ENCODE measurements at places on chromosomes 2 and 18.

- no peak for DNase-seq
Measured at GRCh38 chr2:37615804-37616676, 55.4 kb downstream of the CDC42EP3 start.

DNA sequence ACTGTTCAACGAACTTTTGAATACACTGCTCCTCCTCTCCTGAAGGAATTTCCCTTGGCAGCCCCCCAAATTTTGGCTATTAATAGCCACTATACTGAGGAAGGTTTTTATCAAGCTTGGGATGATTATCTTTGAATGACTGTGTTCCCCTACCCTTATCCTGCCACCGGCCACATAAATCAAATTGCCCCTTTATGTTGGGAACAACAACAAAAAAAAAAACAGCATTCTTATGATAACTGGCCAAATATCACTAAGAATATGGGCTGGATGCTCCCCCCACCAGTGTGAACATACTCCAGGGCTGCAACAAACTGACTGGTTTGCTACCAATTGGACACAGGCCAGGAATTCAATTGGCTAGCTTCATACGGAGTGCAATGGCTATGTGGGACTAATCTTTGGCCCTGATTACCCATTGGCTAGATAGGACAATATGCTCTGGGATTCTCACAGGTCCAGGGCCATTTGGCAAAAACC, 20.6 kb downstream of the DUSP11 start:
- no peak for DNase-seq

DNA sequence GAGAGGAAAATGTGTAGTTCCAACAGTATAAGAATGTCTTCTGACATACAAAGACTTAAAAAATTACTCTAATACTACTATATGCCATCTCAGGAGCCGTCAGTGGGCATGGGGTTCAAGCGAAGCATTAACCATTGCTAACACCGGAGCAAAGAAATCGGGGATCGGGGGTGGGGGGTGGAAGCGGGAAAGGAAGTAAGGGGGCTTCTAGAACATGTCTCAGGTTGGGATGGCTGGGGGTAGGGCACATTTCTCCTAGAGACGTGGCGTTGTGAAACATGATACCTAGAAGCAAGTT, 702 bp downstream of the LMAN1 start:
- DNase-seq, result no peak

DNA sequence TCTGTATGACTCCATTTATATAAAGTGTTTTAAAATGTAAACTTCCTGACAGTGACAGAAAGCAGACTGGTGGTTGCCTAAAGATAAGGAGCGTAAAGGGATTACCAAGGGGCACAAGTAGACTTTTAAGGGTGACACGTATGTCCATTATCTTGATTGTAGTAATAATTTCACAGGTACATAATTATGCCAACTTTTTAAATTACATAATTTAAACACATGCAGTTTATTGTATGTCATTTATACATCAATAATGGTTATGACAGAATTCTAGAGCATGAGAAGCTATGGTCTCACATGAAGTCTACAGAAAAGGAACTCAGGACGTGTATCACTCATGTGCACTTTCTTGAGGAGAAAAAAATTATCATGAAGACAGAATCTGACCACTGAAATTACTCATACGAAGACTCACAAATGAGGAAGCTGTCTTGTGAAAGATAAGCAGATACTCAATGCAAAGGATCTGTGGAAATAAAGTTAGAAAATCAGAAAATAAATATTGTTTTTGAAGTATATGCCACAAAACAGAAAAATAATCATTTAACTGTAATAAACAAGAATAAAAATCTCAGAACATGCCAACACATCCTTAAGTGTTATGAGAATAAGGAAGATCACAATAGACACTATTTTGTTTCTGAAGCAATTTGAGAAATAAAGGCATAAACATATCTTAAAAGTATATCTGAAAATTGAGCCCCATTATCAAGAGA, 84.4 kb downstream of the TMEM131 start:
- DNase-seq, result no peak

GRCh38 chr2:120517751-120518469, 172.0 kb downstream of the INHBB start:
- no peak for DNase-seq

- DNase-seq, result no peak
Measured at GRCh38 chr2:36561237-36561944, 36.6 kb downstream of the FEZ2 start.

DNA sequence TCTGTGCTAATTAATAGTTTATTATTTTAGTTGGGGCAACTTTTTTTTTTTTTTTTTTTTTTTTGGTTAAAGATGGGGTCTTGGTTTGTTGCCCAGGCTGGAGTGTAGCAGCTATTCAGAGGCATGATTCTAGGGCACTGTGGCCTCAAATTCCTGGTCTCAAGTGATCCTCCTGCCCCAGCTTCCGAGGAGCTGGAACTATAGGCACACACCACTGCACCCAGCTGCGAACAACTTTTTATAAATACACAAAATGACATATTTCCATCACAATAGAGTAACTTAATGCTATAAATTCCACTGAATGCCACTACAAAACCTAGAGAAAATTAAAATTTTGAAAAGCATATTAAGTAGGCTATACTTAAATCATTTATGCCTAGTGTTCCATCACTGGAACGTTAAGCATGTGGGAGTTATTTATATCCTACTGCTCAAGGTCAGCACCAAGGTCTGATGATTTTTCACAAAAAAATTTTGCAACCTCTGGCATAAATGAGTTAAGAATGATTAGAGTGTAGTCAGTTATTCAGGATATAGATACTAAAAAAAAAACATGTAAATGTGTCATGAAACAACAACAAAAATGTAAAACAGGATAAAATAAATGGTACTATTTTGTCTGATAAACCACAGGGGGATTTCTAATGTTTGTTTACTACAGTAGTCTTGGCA, 46.8 kb downstream of the GFPT1 start:
- no peak for DNase-seq

GRCh38 chr18:59446012-59446411, 86.9 kb upstream of the LMAN1 start:
- no peak for DNase-seq

GRCh38 chr2:119156891-119157773, 1.4 kb downstream of the C1QL2 start:
- no peak for DNase-seq

DNA sequence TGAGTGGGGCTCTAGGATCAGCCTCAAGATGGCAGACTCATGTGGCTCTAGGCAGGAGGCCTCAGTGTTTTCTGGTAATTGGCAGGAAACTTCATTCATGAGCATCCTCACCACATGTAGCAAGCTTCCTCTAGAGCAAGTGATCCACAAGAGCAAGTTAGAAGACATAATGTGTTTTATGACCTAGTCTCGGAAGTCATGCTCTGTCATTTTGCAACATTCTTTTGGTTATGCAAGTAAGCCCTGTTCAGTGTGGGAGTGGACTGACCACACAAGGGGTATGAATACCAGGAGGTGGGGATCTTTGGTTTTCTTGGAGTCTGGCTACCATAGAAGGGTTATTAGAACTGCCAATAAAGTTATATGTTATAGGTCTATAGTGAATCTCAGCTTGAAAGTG, 66.8 kb upstream of the STK39 start:
- no peak for DNase-seq

- peak; percentile 0 for DNase-seq
Measured at GRCh38 chr2:4762951-4763376, 929.2 kb upstream of the SOX11 start.

- DNase-seq, result no peak
Measured at GRCh38 chr2:162242586-162243280, 512 bp downstream of the FAP start.

GRCh38 chr2:54724560-54725342, 1.3 kb downstream of the EML6 start:
- no peak for DNase-seq

DNA sequence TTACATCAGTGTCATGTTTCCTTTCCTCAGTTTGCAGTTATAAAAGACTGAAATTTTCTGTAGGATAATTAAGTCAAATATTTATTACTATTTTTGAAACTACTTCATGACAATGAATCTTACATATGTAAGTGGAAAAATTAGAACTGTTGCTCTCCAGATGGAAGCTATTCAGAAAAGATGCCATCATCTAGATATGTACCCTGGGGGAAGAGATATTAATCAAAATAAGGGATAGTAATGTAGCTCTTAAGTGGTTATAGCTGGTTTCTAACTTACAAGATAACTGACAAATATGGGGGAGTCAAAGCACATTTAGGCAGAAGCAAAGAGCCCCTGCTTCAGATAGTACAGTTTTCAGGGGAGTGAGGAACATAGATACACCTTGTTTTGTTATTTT, 38.1 kb upstream of the PAX3 start:
- DNase-seq, result no peak

DNA sequence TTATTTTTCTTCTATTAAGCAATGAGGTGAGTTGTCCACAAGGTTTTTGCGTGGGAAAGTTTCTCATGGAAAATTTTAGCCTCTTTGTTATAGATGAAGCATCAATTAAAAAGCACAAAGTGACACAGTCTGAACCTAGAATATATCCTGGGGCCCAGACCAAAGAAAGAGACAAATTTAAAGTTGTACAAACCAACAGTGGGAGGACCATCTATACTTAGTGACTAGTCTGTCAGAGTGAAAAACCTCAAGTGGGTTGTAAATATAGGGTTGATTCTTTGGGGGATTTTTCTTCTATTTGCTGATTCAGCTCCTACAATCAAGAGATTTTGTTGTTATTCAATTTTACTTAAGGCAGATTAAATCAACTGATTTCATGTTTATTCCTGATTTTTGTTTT, 256.2 kb downstream of the SATB2 start:
- no peak for DNase-seq

GRCh38 chr2:148812306-148812705, 62.7 kb upstream of the KIF5C start:
- DNase-seq, result no peak

GRCh38 chr2:121372721-121373353, 87.8 kb upstream of the TFCP2L1 start:
- DNase-seq, result no peak

DNA sequence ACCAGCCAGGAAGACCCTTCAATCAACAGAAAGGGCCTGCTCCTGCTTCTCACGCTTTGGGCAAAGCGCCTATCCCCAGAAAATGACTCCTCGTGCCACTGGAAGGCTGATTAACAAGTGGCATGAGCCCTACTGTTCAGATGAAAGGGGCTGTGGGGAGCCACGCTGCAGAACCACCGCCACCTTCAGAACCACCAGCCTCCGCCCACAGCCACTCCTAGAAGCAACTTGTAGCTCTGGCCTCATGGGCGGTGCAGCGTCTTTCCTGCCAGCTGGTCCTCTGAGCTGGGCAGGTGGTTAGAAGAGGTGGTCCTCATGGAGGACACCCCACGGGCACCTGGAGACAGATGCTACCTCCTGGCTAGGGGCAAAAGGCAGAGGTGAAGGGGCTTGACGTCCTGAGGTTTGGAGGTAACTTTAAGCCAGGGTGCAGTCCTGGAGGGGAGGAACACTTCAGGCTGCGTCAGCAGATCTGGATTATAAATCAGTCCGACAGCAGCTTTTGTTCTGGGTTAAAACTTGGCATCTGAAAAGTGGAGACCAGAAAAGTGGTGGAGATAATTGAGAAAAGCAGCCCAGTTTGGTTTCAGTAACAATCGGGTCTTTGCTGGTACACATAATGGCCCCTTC, 861 bp upstream of the SEMA4C start:
- no peak for DNase-seq

GRCh38 chr2:162125138-162125537, 26.9 kb downstream of the GCG start:
- DNase-seq, result no peak

DNA sequence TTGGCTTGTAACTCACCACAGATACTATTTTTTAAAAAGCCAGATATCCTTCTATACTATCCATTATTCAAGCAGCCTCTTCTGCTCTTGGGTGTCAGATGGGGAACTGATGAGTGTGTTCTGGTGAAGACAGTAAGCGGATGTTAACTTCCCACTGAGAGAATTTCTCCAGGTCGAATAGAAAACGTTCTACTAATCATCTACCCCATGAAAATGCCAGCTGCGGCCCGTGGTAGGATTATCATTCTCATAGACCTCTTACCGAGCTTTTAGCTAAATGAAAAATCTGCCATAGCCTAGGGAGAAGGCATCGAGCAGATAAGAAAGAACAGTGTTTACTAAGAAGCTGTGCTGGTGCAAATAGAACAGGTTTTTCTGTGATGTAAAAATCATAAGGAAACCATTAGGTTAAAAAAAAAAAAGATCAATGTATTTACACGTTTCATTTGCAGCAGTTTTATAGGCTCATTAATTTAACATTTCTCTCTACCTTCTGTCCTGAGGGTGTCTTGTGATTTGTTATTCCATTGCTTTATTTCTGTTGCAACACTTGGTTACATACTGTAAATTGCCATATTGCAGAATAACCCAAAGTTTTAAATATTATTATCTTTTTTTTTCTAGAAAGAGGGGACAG, 1521.5 kb upstream of the ZEB2 start:
- no peak for DNase-seq

DNA sequence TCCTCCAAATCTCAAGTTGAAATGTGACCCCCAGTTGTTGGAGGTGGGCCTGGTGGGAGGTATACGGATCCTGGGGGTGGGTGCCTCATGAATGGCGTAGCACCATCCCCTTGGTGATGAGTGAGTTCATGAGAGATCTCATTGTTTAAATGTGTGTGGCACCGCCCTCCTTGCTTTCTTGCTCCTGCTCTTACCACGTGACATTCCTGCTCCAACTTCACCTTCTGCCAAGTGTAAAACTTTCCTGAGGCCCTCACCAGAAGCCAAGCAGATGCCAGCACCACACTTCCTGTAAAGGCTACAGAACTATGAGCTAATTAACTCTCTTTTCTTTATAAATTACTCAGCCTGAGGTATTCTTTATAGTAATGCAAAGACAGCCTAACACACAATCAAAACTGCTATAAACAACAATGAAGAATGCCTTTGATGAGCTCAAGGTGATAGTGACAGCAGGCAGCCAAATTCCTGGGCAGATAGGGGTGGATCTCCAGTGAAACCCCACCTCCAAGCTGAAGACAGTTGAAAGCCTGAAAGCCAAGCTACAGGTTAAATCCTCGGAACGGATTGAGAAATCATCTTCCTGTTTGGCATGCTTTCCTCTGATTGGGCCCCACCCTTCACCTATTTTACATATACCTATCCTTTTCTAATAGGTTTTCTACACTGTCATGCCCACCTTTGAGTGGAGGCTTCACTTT, 26.9 kb downstream of the MCEE start:
- DNase-seq, result no peak

DNA sequence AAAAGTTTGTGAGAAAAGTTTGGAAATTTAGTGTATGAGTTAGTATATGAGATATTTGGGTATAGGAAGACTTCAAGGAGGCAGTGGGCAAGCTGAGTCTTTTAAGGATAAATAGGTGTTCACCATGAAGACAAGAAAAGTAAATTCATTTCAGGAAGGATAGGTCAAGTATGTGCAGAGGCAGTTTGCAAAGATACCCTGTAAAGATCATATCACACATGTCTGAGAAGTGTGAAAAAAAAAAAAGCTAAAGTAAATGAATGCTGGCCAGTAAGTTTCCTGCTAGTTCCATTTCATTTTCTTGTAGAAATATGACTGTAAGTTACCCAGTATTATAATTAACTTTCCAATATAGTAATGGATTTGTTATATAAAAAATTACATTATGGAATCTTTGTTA, 131.0 kb downstream of the PHLPP1 start:
- DNase-seq, result no peak

- no peak for DNase-seq
Measured at GRCh38 chr2:167784084-167784425, 463.3 kb downstream of the STK39 start.

- no peak for DNase-seq
Measured at GRCh38 chr2:142693171-142693950, 184.1 kb upstream of the KYNU start.
